ENCODE measurements at places on chromosomes 7 and 10. TPM values are rescaled to one million over a fixed set of nuclear protein-coding genes. Genes with fewer than 3 reads are reported as not detected.

Gene DYDC2
- not detected for polyA plus RNA-seq

Gene PRLHR
- not detected for polyA plus RNA-seq

Gene MAGI2
- polyA plus RNA-seq = 3.7 TPM

Gene GPRIN2
- 0.24 TPM for polyA plus RNA-seq

Gene NPFFR1
- polyA plus RNA-seq = 0.05 TPM

Gene CXCL12
- polyA plus RNA-seq = 206 TPM

DNA sequence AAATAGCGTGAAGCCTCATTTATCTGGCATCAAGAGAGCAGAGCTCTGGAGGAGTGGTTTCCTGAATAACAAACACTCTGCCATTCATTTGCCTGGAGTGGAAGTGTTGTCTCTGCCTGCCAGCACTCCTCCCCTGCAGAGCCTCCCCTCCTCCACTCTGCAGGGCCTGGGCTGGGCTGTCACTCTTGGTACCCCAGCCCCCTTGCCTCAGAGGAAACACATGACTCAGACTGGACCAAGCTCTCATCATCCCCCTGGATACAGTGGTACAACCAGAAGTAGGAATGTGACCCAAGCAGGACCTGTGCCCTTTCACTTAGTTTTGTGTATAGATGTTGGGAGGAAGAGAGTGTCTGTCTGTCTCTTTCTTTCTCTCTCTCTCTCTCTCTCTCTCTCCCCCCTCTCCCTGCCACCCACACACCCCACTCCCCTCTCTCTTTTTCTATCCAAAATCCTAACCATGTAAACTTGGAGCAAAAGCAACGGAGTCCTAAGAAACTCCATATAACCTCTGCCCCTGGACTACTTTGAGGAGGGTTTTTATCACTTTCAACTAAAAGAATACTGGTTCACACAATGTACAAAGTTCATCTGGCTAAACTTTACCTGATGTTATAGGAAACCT is 43.9 kb downstream of the DOCK4 start:
- DNase-seq = no peak

- no peak for DNase-seq
Measured at GRCh38 chr10:96585736-96586418, 935 bp downstream of the TM9SF3 start.

DNA sequence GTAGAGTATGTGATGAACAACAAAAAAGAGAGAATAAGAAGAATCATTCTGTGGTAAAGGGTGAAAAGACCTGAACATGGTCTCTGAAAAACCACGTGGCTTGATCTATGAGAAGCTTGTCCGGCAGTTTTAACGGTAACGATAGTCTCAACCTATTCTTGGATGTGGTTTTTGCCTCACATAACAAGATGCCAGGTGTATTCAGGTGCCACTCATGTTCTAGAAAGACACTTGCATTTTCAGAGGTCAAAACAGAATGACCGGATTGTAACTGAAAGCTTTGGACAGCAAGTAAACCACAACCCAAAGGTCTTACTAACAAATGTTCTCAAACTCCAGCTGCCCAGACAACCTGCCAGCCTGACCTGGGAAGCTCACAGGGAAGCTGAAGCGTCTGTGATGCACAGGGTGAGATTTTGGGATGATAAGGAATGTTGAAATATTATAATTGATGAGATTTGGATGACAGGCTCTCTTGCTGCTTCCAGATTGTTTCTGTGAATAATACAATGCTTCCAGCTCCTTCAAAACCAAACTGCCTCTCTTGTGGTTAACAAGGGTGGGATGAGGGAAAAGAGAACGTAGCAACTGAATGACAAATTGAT is 137.4 kb upstream of the GRB10 start:
- DNase-seq = no peak

- DNase-seq = peak; percentile 46
Measured at GRCh38 chr10:29430101-29430500, 141.2 kb downstream of the LYZL1 start.

DNA sequence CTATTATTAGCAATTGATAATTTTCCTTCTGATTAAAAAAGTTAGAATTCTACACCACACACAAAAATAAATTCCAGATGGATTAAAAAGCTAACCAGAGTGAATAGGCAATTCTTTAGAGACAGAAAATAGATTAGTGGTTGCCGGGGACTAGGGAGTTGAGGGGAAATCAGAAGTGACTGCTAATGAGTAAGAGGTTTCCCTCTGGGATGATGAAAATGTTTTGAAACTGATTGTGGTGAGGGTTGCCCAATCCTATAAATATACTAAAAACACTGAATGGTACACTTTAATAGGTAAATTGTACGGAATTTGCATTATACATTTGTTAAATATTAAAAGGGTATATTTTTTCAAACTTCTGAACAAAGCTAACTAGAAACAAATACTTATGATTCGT is 214.9 kb downstream of the GPAM start:
- no peak for DNase-seq

- no peak for DNase-seq
Measured at GRCh38 chr10:61786728-61787127, 114.8 kb upstream of the ARID5B start.

- no peak for DNase-seq
Measured at GRCh38 chr10:8042721-8043568, 11.5 kb upstream of the GATA3 start.

GRCh38 chr7:49577576-49577975 is 195.9 kb upstream of the VWC2 start:
- no peak for DNase-seq

- DNase-seq = peak; percentile 83
Measured at GRCh38 chr7:139619367-139619657, 95.8 kb downstream of the CLEC2L start.

DNA sequence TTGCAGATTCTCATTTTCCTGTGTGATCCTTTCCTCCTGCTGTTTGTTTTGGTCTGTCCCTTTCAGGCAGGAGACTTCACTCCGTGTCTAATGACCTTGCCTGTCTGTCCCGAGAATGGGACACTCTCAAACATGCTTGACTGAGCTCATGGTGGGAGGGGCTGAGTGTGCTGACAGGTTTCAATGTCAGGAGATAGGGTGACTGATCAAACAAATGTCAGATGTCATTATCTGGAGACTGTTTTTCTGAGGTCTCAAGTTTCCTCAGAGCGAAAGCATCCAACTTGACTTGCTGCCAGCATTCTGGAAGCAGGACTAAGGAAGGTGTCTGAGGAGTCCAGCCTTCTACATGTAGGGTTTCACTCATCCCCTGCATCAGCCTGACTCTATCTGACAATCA is 228.8 kb upstream of the KIAA1217 start:
- no peak for DNase-seq

DNA sequence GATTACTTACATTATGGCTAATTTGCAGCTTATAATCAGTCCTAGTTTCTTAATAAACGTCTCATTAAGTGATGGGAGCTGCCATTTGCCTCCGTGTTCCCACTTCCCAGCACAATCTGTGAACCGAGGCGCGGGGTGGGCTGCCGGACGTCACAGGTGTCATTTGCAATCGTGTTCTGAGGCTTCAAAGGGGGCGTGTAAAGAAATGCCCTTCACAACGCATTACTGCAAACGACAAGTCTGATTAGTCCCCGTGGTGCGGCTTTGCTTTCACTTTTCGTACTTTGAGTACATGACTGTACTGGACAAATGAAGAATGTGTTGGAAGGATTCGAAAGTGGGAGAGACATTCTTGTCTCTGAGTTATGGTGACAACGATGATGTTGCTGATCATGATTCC is 614.2 kb upstream of the ADARB2 start:
- DNase-seq = no peak

GRCh38 chr7:123115331-123115730 is 84.4 kb downstream of the SLC13A1 start:
- no peak for DNase-seq

- no peak for DNase-seq
Measured at GRCh38 chr10:120372917-120373316, 84.1 kb upstream of the PLPP4 start.

- DNase-seq = no peak
Measured at GRCh38 chr7:68787566-68787965, 810.7 kb upstream of the AUTS2 start.

GRCh38 chr10:4775808-4776207 is 50.2 kb upstream of the AKR1E2 start:
- DNase-seq = no peak

DNA sequence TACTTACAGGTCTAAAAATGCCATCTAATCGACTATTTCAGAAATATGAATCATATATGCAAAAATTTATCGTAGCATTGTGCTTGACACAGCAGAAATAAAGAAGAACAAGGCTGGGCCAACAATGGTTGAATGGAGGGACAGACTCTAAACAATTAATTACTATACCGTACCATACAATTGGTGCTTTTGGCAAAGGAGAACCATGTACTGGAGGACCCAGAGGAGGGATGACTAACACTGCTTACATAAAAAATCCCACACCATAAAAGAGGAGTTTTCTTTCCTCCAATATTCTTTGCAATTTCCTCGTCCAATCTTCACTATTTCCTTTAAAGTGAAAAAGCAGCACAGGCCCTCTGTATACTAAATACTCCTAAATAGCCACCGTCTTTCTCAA is 94.1 kb downstream of the SGMS1 start:
- no peak for DNase-seq

GRCh38 chr7:22153432-22154142 is 203.4 kb downstream of the RAPGEF5 start:
- no peak for DNase-seq

GRCh38 chr10:69803809-69804208 is 2.1 kb downstream of the COL13A1 start:
- no peak for DNase-seq

GRCh38 chr7:120916121-120916520 is 34.5 kb upstream of the ING3 start:
- no peak for DNase-seq

Data from forelimb muscle (tissue), 1 donor.